ENCODE measurements at places on chromosomes 12 and 14.

DNA sequence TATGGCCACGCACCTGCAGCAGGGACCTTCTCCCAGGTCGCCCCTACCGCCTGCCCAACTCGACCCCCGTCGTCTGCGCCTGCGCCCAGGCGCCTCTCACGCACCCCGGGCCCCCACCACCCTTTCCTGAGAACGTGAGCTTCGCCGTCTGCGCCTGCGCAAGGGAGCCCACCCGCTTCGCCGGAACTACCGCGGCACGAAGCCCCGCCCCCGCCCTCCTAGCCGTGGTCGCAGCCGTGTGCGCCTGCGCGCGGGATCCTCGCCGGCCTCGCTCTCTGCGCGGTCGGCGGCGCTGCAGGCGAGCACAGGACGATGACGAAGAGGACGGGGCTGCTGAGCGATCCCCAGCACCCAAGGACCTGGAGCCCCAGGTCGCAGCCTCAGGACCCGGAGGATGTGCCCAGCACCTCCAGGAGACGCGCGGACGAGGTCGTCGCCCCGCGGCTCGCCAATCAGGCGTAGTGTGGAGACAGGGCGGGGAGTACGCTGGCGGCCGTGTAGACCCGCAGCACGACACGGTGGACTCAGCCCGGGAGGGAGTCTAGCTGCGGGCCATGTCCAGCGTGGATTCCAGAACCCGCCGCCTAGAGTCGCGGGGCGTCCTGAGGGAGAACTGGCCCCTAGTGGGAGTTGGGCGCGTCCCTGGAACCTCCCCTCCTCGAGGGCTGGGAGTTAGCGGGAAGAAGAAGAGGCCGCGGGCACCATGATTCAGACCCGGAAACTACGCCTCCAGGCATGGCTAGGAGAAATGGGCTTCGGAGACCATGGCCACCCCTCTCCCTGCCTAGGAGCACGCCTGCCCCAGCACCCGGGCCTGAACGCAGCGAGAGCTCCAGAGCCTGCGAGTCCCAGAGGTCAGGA, 1120.8 kb upstream of the TMEM132C start:
- DNase-seq = peak; percentile 91

- DNase-seq = no peak
Observed at GRCh38 chr12:79547044-79547734, 143.6 kb downstream of the PAWR start.

DNA sequence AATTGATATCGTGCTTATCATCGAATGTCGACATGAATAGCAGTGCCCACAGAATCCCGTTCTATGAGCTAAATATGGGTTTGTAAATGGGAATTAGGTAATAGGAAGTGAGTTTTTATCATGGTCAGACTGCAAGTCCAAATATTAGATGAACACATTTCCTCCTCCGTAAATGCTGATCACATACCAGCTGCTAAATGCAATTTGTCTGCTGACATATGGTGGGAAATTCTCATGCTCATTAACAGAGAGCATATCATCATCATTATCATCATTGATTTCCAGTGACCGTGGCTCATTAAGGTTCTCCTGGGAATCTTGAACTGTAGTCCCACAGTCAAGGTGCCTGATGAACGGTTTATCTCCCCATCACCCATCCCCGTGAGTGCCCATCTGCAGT, 998.8 kb upstream of the TMEM132C start:
- DNase-seq = no peak

GRCh38 chr12:107512391-107512790, 173.2 kb upstream of the PWP1 start:
- DNase-seq = no peak

GRCh38 chr12:88433997-88434703, 146.1 kb downstream of the KITLG start:
- no peak for DNase-seq

GRCh38 chr12:100164153-100164704, 21.6 kb upstream of the BLTP3B start:
- no peak for DNase-seq

DNA sequence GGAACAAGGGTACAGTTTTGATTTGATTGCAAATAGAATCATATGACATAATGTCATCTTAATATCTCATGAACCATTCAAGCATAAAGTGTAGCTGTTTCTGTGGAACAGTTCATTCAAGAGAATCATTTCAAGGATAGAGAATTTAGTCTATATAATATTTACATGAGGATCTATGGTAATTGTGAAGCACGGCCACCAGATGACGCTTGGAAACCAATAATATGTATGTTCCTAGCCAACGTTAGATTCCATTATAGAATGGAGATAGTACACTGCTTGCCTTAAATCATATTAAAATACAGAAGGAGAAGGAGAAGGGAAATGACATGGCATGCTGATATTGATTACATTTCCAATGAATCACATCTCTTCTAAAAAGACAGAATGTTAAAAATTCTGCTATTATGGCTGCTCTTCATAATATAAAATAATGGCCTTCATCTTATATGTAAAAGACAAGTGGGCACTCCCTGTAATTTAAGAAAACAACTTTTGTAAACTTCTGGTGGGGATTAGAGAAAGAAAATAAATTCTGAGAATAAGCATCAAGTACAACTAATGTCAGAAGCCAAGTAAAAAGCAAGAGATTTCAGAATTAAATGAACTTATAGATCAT, 351.0 kb downstream of the NAV3 start:
- no peak for DNase-seq

DNA sequence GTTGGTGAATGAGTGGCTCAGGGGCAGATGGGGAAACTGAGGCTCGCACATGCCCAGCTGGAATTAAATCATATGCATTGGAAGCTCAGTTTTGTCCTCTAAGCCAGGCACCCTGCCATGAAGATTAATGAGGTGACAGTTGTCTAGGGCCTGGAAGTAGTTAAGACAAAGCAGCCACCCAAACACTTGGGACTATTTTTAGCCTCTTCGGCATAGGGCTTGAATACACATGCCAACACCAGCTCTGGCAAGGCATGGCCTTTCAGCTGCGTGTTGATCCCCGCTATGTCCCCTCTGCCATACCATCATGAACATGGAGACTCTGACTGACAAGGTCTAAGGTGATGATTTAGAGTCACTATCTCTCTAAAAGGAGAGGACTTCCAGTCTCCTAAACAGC, 250.2 kb downstream of the KSR2 start:
- DNase-seq = no peak

DNA sequence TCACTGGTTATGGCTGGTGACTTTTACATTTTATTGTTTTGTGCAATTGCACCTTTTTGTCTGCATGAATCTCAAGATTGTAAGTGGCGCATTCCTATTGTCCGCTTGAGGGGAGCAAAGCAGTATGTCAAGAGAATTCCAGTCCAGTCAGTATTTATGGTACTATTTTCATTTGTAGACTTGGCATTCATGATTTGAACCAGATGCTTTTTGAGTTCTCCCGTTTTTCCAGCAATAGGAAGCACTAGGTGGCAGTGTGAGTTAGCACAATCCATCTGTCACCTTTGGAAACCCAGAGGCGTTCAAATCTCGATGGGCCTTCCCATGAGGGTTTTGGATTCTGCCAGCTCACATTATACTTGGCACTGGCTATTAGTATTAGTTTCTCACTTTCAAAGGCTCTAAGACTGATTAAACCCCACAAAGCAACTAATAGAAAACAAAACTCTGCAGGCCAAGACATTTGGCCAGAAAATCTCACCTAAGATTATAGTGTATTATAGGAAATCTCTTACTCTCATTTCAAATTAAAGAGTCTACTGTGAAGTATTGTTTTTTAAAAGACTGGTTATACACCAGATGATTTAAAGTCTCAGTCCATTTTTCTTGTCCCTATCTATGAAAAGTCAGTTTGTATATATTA, 2.2 kb downstream of the DACT1 start:
- DNase-seq = no peak

DNA sequence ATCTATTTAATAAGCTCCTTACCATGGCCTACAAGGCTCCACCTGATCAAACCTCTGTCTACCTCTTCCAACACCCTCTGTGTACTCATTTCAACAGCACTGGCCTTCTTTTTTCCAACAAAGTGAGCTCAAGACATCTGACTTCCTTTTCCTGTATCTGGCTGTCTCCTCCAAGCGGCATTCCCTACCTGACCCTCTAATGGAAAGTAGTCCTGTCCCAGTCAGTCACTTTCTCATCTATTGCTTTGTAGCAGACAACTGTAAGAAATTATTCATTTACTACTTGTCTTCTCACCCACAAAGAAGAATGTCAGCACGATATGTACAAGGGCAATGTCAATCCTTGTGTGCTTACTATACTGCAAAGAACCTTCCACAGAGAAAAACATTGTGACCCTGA, 149.6 kb downstream of the MED13L start:
- DNase-seq = no peak

GRCh38 chr14:52463375-52463774, 88.9 kb downstream of the TXNDC16 start:
- no peak for DNase-seq

DNA sequence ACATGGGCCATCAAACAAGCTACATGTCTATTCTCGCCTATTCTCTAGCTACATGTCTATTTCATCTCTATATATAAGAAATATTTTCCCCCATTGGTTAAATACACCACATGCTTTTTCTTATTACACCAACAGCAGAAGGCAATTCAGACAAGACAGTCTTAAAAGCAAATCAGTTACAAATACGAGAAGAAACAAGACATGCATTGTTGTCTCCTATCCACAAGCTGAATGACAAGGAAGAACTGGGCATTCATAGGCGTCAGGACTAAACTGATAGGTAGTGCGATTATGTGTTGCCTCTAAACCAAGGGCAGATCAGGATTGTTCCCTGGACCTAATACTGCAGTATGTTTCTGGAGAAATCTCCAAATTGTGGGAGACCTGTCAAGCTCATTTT, 19.4 kb downstream of the SLC2A13 start:
- no peak for DNase-seq

- DNase-seq = no peak
Observed at GRCh38 chr14:50023671-50024490, 92.5 kb downstream of the VCPKMT start.

DNA sequence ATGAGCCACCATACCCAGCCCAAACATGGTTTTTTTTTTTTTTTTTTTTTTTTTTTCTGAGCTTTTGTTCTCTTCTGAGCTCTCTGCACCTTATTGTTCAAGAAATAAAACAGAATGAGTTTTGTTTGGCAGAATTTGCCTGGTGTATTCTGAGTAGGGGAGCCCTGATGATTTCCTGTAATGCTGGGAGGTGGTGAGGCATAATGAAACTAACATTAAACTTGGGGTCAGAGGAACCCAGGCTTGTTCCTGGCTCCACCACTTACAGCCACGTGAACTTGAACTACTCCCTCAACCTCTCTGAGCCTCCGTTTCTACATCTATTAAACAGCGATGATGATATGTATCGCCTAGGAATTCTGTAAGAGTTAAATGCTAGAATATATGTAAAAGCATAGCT, 276.3 kb upstream of the CRY1 start:
- no peak for DNase-seq

DNA sequence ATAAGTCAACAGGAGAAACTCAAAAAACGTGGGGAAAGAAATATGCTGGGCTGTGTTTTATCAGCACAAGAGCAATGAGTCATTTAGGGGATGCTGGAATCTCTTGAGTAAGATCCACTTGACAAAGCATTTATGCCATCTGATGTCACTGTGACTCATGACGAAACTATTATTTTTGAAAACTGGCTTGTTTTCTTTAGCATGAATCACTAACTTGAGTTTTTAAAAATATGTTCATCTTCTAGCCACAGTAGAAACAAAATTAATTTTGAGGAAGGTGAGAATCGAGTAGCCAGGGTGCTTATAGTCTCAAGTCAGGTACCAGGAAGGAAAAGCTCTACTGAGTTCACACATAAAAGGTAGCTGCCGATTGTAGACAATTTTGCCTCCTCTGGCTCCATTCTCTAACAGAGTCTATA, 456.2 kb upstream of the MGAT4C start:
- DNase-seq = no peak

- no peak for DNase-seq
Observed at GRCh38 chr14:61611880-61612630, 83.3 kb upstream of the HIF1A start.

DNA sequence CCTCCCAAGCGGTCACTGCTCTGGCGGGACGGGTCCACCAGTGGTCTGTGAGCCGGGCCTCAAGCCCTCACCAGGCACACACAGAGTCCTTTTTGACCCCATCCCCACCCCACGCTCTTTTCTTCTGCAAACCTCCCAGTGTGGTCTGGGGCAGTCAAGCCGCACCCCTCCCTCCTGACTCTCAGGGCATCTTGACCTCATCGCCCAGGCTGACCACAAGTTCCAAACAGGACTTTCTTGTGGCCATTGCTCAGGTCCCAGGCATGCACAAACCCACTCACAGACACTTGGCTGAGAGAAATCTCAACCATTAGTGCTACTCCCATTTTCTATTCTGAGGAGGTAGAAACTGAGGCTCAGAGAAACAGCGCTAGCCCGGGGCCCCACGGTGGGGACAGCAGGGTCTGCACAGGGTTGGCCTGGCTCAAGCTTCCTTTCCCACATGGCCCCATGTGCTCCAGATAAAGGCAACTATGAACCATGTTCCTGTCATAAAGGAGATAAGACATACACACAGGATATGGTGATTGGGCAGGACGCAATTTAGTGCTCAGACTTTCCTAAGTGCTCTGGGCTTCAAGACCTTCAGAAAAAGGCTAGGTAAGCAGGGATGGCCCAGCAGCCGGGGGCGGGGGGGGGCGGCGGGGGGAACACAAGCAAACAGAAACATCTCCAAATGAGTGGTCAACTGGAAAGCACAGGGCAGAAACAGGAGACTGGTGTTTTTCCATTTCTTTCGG, 69.6 kb downstream of the ITPK1 start:
- no peak for DNase-seq

GRCh38 chr12:106769546-106769945, 4.9 kb upstream of the RIC8B start:
- DNase-seq = no peak

DNA sequence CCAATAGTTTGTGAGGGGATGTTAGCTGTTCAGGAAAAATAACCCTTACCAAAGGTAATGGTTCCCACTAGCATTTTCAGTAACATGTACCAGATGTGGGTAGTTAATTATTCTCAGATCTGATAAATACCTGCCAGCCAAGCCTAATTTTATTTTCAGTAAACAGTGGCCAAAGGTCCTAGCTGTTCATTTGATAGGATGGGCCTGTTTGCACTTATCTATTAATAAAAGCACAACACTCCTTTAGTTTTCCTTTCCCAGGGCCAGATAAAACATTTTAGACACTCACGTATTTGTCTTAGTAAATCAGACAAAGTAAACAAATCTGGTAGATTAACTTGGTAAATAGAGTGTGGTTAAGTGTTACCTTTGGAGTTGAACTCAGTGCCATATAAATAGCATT, 345.1 kb downstream of the RAD51B start:
- no peak for DNase-seq

DNA sequence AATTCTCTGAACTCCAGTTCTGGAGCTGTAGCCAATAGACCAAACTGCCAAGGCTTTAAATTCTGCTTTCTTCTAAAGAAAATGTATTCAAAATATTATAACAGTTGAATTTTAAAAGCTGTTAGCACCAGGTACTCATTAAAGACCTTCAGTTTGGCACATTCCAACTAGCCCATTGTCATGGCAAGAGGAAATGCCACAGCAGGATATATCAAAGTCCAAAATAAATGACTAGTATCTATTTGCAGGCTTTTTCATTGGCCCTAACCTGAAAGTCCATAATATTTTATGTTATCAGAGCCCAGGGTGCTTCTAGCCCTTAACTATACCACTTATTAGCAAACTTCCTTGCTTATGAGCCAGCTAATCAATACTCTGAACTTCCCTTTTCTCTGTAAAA, 3.1 kb upstream of the RIC8B start:
- no peak for DNase-seq
